Midbrain (tissue), 1 donor: ENCODE measurements at places on chromosomes 7 and 10.

GRCh38 chr7:80488851-80489370 lies 23.0 kb downstream of the GNAT3 start:
- DNase-seq: no peak

DNA sequence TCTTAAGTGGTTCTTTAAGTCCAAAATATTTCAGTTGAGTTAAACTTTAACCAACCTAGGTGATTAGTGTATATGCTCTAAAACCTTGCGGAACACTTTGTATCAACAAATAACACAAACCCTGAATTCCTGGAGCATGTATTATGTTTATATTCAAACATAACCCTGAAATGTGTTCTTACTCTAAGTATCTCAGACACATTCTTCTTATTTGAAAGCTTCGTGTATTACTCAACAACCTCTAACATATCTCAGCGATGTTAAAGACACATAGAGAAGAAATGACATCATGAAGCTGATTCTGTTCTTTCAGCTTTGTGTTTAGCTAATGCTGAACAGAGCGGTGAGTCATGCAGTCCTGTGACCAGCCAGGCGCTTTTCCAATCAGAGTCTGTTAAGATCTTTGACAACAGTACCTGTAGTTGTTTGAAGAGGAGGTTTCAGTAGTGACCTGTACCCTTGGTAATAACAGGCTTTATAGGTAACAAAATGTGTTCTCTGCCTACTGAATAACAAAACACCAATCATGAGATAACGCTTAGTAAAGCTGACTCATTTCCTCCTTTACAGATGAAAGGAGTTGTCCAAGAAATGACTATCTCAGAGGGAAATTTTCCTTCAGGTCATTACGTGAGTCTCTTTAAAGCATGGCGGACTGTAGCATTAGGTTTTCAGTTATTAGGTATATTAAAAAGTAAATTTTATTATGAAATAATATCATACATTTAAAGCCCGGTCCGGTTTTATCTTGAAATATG lies 67.3 kb upstream of the KLF6 start:
- DNase-seq: no peak

- DNase-seq: no peak
Measured at GRCh38 chr7:151167197-151167961, at the start of gene GBX1. Gene GBX1, minus strand, starts transcription at chr7:151167694. Its CDS starts 146 bp downstream, at chr7:151167548.

DNA sequence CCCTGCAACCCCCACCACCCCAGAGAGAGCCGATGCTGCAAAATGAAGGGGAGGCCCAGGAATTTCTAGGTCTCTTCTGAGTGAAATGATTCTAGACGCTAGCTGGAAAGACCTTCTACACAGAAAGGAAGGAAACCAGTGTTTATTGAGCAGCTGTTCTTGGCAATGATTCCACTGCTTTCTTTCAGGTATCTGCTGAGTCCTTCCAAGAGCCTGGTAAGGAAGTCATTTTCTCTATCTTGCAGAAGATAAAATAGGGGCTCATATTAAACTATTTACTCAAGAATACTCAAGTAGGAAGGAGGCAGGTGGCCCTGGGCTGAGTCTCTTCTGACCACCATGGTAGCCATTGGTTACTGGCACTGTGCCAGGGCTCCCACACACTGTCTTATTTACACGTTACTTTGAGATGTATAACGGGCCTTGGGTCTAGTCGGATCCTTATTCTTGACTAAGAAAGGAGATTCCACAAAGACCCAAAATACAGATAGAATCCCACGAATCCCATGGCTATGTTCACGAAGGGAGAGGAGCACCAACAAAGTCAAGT lies 112.1 kb downstream of the GALNT11 start:
- DNase-seq: no peak

DNA sequence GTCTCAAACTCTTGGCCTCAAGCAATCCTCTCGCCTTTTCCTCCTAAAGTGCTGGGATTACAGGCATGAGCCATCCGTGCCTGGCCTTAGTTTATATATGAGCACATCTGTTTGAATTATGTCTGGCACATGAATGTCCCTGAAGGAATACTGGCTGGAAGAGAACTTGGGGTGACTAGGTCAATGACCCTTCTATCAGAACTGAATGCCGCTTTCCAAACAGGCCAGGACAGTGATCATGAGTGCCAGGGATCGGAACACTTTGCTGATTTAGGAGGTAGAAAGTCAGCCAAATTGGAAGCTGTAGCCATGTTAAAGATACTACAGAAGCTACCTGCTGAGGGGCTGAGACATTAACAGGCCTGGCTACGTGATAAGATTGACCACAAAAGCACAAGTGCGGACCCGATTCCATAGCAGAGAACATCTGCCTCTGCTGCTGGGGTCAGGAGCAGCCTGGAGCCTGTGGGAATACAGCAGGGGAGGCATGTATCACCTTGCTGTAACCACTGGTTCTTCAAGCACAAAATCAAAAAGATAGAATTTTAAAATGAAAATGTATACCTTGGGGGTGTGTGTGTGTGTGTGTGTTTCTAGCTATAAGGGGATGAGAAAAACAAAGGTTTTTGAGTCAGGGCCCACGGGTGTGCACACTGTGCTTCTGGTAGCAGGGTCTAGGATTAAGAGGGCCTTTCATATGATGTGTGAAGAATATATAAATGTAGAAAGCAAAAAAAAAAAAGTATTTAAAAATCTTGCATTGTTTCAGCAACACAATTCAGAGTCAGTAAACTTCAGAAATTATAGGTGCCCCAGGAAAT lies 293.7 kb downstream of the BBS9 start:
- no peak for DNase-seq

- DNase-seq: peak; percentile 22
Measured at GRCh38 chr7:2272031-2272430, 30.0 kb downstream of the NUDT1 start.

- DNase-seq: no peak
Measured at GRCh38 chr10:132814469-132814856, 28.5 kb upstream of the NKX6-2 start.

GRCh38 chr7:127375631-127376030 lies 16.9 kb downstream of the ZNF800 start:
- DNase-seq: no peak
